D341Med (cell line): ENCODE measurements at places on chromosomes 4 and X.

DNA sequence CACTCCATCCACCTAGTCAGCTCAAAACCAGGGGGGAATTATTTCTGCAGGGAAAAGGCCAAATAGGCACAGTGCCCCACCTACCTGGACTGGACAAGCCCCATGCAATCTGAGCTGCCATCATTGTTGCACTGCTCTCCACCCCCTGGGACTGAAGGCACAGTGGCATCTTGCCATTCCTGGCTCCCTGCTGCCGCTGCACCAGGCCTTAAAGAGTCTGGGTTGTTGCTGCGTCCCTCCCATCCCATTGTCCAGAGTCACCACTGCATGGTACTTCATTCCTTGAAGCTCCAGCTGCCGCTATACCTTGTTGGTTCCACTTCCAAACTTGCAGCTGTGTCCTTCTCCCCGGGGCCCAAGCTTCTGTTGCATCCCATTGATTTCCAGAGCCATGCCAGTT lies 629.7 kb downstream of the STIM2 start:
- DNase-seq, result no peak

DNA sequence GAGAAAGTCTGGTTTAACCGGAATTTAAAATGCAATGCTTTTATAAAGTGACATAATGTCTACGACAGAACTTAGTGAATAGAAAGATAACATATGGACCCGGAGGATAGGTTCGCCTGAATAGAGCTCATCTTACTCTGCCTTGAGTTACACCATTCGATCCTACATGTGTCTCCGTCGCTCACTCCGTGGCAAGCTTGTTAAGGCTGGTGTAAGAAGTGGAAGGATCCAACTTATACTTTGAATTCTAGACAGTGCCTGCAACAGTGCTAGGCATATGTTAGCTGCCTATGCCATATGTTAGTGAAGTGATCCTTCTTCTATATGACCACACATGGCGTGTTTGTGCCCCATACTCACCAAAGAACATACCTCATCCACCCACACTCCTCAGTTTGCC lies 50.9 kb downstream of the SEL1L3 start:
- DNase-seq, result no peak

- no peak for DNase-seq
Observed at GRCh38 chrX:129808158-129808828, 28.5 kb downstream of the SASH3 start.

GRCh38 chr4:78437608-78438088 lies 113.9 kb upstream of the ANXA3 start:
- no peak for DNase-seq
